ENCODE measurements at places on chromosomes 11 and 22. TPM values are rescaled to one million over a fixed set of nuclear protein-coding genes. Genes with fewer than 3 reads are reported as not detected.

The KRTAP5-8 gene
- total RNA-seq, result not detected

The FJX1 gene
- total RNA-seq, result 28.1 TPM

The PAX6 gene
- total RNA-seq, result 0.40 TPM

The C11orf24 gene
- 16.4 TPM for total RNA-seq

The CHRM1 gene
- total RNA-seq, result not detected

The MUS81 gene
- total RNA-seq, result 46.9 TPM

The SOX6 gene
- total RNA-seq, result under 0.01 TPM

The SAA2 gene
- total RNA-seq, result not detected

The TRIM29 gene
- not detected for total RNA-seq

The SF3A1 gene
- 62.1 TPM for total RNA-seq

The TLCD5 gene
- total RNA-seq, result 8.8 TPM

The TREH gene
- total RNA-seq, result not detected

The DLG2 gene
- total RNA-seq, result 1.1 TPM

The YPEL4 gene
- total RNA-seq, result 0.07 TPM

The SHISAL1 gene
- under 0.01 TPM for total RNA-seq

The CDC42EP2 gene
- total RNA-seq, result 28.3 TPM

The TRPC6 gene
- total RNA-seq, result not detected

Measured in thoracic aorta endothelial cell (primary cell).